T-helper 22 cell (primary cell): ENCODE measurements at places on chromosomes 5 and 9.

DNA sequence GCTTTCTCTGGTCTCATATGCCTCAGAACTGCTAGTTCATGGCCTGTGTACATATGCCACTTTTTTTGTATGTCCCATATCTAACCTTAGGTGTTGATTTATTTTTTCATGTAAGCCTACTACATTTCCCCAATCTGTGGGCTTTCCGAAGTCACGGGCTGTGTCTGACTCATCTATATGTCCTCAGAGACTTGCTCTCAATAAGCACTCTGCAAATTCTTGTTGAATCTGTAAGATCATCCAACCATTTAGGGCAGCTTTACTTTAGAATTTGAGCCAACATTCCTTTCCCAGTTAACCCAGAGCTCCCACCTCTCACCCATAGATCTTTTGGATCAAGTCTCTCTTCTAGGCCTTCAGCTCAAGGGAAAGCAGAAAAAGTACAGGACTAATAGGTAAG, 263.4 kb downstream of the SEC61B start:
- no peak for DNase-seq

- DNase-seq: peak; percentile 24
Observed at GRCh38 chr5:119367502-119368237, 11.9 kb downstream of the TNFAIP8 start.

DNA sequence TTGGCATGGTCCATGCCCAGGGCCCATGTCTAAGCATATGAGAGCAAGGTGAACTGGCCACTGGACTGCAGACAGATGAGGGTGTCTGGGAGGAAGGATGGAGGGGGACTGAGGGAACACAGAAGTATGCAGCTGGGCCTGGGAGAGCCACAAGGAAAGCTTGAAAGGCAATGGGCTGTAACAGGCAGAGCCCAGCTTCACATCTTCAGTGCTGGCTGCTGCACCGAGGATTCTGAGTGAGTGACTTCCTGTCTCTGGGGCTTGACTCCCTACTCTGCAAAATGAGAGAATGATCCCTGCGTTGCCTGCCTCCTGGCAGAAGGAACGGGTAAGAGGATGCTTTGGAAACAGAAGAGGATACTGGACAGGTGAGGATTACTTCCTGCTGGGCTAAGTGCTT, 29.0 kb downstream of the COL15A1 start:
- no peak for DNase-seq

DNA sequence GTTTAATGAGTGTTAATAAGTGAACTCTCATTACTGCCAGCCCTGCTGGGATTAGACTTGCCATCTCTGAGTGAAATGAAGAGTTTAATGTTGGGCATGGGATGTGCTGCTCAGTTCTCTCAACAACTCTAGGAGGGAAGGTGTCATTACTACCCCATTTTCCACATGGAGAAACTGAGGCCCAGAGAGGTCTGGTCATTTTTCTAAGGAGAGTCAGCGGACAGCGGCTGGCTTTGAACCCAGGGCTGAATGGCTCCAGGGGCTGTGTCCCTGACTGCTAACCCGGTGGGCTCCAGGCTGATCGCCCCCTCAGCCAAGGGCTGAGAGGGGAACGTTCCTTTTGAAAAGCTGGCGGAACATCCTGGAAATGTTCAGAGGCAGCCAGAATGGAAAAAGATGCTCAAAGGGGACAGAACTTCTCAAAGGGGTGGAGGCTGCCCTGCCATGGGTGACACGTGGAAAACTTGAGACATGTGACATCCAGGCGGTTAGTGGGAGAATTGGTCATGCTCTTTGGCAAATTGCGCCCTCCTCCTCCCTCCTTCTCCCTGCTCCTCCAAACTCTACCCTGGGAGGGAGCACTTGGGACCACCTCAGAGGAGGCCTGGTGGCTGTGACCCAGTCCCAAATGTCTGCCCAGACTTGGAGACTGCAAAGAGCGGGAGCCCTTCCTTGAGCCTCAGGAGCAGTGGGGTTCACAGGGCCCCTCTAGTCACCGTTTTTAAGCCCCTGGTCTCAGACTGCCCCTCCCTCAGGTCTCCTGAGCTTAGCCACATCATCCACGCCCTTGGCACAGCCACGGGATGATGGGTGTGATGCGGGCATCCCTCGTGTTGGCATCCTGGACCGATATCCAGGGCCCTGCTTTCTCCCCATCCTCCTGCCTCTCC, 28.7 kb downstream of the DNM1 start:
- DNase-seq: no peak

DNA sequence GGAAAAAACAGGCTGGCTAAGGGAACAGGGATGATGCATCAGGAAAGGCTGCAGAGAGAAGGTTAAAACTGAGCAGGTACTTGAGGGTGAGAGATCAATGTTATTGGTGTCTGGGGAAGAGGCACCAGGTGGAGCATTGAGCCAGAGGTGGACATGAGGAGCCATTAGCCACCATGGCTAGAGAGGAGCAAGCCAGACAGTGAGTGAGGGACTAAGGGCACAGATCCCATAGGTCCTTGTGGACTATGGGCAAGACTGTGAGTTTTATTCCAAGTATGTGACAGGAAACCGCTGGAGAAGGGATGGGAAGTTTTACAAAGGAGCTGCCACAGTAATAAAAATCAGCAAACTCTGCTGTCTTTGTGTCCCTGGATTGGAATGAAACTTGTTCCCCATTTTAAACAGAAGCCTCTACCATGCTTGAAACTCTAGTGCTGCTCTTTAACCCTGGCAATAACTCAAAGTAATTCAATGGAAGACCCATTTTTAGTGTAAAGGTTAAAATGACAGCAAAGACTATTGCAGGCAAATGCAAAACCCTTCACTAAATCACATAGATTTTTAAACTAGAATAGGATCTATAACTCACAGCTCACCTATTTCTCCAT, 349.8 kb downstream of the ENC1 start:
- DNase-seq: no peak

DNA sequence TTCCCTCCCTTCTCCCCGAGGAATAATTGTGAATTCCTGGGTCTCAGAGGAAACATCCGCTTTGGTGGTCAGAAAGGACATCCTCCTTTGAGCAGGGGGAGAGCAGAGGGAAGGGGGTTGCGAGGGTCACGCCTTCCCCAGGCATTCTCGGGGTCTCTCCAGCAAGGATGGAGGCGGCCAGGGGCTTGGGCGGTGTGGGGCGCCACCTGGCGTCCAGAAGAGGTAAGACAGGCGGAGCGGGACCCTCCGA, 129.1 kb downstream of the KCNIP1 start:
- no peak for DNase-seq

GRCh38 chr5:175616083-175616482, 41.8 kb upstream of the HRH2 start:
- DNase-seq: no peak

- DNase-seq: no peak
Observed at GRCh38 chr5:137320056-137321045, 178.8 kb downstream of the SPOCK1 start.

GRCh38 chr5:100175346-100175745, 359.8 kb upstream of the FAM174A start:
- no peak for DNase-seq

DNA sequence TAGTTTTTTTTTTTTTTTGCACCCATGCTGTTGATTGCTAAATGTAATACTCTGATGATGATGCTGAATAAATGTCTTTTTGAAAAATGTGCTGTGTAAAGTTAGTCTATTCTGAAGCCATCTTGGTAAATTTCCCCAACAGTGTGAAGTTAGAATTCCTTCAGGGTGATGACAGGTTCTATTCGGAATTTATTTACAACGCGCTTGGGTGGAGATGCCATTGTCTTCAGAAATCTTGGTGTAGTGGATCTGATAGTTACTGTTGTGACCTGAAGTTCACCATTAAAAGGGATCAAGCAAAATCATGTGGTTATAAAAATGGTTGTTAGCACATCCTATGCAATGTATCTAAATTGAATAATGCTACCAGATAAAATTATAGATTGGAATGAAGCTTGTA, 36.3 kb upstream of the DMRT1 start:
- no peak for DNase-seq

DNA sequence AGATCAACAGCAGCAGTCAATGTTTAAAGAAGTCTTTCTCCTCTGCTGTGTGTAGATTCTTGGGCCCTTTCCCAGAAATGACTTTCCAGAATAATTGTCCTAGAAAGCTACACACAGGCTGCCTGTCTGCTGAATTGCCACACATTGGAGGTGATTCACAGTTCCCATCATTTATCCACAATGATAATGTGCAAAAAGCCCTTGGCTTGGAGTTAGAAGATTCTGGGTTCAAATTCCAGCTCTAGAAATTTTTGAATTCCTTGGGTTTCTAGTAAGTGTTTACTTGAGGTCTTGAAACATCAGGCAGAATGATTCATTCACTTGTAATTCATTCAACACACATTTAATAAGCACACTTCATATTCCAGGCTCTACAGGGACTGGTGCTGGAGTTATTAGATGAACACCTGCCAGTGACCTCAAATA, 28.6 kb upstream of the EPB41L4B start:
- DNase-seq: no peak

DNA sequence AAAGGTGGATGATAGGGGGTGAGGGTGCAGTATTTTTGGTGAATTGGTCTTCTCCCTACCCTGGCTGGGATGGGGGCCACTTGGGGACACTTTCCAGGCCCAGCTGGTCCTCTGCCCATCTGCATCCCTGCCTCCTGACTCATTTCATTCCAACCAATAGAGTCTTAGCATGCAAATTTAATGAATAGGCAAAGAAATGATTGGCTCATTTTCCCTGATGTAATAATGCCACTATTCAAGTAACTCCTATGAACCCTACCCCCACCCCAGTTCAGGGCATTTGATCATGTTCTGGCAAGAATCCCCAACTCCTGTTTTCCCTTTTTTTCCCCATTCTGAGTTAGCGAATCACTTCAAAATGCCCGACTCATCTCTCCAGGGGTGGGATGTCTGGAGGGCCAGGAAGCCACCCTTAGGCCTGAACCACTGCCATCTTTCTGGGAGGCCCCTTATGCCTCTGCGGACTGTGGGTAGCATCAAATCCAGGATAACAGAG, 56.7 kb downstream of the PCDH1 start:
- no peak for DNase-seq

DNA sequence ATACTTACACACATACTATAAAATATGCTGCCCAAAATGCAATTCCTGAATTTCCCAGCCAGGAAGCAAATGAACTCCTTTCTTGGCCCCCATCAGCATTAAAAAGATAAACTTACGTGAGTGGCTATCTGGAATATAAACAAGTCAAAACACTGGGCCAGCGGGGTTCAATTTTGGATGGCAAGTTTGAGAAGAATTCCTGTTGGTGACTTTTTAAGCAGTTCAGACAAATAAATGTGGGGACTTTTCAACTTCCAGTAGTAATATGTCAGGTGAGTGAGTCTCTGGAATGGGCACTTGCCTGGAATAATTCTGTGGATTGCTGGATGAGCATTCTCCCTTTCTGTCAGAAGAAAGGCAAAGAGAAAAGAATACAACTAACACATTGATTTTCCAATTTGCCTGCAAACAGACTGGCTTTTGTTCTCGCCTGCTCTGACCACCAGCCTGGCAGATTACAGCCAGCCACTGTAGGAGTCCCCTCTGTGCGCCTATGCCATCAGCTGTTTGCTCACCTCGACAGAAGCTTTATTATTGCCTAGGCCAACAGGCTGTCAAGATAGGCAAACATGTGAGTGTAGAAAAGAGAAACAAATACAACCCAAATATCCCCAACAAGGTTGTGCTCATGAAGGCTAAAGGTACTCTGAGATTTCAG, 78.6 kb downstream of the MRPS27 start:
- DNase-seq: no peak

DNA sequence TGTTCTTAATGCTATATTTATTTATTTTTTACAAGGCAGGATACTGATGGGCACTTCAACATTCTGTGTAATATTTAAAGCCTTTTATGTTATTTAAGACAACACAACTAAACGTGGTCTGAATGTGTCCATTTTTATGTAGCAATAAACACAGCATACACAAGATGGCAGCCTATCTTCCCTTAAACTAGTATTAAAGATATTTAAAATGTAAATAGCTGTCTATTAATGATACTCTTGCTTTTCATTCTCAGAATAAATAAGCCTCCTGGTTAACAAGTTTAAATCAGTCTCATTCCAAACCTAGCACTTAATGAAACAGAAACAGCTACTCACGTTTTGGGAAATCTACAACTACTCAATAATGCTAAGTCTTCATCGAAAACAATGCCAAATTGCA, 315.7 kb downstream of the MCTP1 start:
- DNase-seq: no peak

GRCh38 chr5:155008669-155009068, 4.9 kb upstream of the KIF4B start:
- DNase-seq: no peak

DNA sequence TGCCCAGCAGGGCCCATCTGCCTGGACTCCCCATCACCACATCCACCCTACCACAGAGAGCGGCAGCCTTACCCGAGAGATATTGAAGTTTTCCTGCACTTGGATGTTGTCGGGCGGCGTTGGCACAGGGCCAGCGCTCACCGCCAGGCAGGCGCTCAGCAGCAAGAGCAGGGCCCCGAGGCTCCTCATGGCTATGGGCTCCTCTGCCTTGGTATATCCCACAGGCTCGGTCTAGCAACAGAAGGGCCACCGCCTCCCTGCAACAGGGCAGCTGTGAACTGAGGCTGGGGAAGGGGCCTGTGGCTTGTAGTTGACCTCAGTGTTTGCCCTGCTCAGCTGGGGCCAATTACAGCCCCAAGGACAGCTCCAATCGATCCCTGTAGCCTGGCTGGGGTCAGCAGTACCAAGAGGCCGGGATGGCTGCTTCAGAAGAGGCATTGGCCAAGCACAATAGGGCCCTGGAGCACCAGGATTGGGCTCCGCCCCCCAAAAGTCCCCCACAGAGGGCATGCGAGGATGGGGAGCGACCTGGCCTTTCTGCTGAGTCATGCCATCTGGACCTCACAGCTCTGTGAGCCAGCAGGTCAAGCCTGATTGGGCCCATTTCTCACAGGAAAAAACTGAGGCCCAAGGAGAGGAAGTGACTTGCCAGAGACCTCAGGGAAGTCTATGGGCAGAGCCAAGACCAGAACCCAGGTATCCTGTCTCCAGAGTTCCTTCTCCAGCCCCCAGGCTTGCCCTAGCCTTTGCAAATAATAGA, at the start of gene AMBP:
Gene AMBP, minus strand, starts transcription at position 280 of the 760 bp plus-strand sequence. Its CDS starts 91 bp downstream, at position 189.
- no peak for DNase-seq

DNA sequence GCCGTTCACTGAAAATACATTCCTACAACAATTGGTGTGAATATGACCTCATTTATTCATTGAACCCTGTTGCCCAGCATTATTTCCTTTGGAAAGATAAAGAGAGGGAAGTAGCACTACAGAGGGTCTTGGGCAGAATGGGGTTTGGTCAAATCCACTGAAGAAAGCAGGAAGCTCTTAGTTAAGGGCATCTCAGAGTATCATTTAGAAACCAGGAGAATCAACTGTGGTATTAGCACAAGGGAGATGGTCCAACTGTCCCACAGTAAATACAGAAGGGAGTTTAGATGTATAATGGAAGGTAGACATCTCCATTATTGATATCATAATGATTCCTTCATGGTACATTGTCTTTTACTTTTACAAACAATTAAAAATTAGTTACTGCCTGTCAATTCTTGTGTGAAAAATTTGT, 47.1 kb downstream of the LIX1 start:
- no peak for DNase-seq
